ENCODE measurements at places on chromosomes 3 and 15.

DNA sequence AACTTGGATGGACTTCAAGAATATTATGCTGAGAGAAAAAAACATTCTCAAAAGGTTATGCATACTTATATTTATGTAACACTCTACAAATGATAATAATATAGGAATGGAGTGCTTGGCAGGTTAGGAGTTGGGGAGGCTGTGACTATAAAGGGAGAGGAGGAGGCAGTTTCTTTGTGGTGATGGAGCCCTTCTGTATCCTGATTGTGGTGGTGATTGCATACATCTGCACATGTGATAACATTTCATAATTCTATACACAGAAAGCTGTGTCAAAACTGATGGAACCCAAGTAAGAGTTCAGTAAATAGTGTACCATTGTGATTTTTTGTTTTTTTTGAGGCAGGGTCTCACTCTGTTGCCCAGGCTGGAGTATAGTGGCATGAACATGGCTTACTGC, 31.7 kb upstream of the FAM3D start:
- no peak for DNase-seq

GRCh38 chr3:45544717-45545296, 49.7 kb upstream of the LIMD1 start:
- DNase-seq = no peak

DNA sequence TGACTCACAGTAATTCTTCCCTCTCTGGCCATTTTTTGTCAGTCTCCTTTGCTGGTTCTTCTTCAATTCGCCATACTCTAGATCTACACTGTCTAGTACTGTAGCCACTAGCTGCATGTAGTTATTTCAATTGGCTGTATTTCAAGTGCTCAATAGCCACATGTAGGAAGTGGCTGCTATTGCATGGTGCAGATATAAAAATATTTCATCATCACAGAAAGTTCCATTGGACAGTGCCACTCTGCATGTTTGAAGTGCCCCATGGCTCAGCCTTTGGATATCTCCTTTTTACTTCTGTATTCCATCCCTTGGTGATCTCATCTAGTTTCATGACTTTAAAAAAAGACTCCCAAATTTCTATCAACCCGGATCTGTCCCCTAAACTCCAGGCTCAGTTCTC, 22.1 kb downstream of the PPP2R3A start:
- no peak for DNase-seq

DNA sequence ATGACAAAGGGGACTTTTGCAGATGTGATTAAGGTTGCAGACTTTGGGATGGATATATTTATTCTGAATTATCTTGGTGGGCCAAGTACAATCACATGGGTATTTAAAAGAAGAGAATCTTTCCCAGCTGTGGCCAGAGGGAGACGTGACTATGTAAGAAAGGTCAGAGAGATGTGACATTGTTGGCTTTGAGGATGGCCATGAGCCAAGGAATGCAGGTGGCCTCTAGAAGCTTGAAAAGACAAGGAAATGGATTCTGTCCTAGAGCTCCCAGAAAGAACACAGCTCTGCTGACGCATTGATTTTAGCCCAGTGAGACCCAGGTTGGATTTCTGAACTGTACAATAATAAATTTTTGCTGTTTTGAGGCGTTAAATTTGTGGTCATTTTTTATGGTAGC, 616.0 kb upstream of the TBL1XR1 start:
- DNase-seq = no peak

GRCh38 chr3:72227486-72228070, 442.6 kb upstream of the PROK2 start:
- no peak for DNase-seq

- DNase-seq = no peak
Measured at GRCh38 chr3:12782172-12782815, 14.2 kb upstream of the CAND2 start.

GRCh38 chr3:156171281-156172267, 51.2 kb downstream of the KCNAB1 start:
- DNase-seq = no peak

GRCh38 chr15:89399238-89400115, 64.9 kb upstream of the POLG start:
- no peak for DNase-seq

- no peak for DNase-seq
Measured at GRCh38 chr3:71723452-71724170, 1.6 kb downstream of the EIF4E3 start.

- no peak for DNase-seq
Measured at GRCh38 chr3:156606729-156607128, 51.8 kb upstream of the SSR3 start.

DNA sequence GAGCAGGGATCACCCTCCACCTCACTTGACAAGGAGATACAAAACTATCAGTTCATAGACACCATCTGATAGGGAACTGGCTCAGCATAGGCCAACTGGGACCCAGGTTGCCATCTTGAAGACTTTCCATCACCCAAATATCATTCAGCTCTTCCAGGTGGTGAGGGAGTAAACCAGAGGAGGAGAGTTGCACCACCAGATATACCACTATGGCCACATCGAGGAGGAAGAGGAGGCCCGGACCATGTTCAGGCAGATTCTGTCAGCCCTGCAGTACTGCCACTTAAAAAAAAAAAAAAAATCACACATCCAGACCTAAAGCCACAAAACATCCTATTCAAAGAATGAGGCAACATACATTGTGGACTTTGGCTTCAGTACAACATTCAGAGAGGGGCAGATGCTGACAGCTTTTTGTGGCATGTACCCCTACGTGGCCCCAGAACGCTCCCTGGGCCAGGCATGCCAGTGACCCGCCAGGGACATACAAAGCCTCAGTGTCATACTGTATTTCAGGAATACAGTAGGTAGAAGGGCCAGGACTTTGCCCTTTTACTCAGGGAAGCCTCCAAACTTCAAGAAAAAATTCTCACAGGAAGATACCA, 18.4 kb upstream of the EMC3 start:
- no peak for DNase-seq

DNA sequence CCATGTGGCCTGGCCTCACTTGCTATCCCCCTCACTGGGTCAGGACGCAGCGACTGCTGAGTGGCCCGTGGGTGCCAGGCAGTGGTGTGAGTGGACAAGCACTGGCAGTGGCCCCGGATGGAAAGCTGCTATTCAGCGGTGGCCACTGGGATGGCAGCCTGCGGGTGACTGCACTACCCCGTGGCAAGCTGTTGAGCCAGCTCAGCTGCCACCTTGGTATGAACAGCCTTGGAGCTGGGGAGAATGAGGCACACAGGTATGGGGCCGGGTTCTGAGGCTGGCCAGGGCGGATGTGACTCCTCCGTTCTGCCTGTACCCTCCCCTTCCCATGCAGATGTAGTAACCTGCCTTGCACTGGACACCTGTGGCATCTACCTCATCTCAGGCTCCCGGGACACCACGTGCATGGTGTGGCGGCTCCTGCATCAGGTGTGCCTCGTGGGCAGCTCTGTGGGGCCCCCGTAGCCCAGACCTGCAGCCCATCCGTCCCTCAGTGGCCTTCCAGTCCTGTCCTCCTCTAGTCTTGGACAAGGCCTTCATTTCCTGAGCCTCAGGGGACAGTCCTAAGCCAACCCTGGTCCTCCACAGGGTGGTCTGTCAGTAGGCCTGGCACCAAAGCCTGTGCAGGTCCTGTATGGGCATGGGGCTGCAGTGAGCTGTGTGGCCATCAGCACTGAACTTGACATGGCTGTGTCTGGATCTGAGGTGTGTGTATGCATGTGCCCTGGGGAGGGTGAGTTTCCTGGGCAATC, 28.2 kb downstream of the NBEAL2 start:
- DNase-seq = no peak

- DNase-seq = no peak
Measured at GRCh38 chr3:124352149-124352539, 360.2 kb upstream of the ROPN1 start.

GRCh38 chr3:55698831-55699230, 211.7 kb upstream of the WNT5A start:
- DNase-seq = no peak

- DNase-seq = no peak
Measured at GRCh38 chr3:13887495-13888300, 7.8 kb upstream of the WNT7A start.

DNA sequence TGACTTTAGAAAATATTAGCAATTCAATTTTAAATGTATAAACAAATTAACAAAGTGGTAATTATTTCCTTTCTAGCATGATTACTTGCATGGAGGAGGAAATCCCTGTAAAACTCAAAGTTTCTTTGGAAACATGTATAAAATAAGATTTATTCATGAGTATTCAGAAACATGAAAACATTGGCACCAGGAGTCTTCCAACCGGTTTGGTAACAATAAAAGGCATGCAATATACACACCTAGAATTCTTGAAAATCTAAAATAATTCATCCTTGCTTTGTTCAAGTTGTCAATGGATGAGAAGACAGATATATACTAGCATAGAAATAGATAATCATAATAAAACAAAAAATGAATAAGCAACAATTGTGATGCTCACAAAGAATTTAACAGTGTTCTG, 76.4 kb downstream of the ZPLD1 start:
- no peak for DNase-seq

- no peak for DNase-seq
Measured at GRCh38 chr15:65388306-65389080, 10.7 kb upstream of the IGDCC3 start.

GRCh38 chr3:66381626-66382025, 119.2 kb downstream of the LRIG1 start:
- DNase-seq = no peak

GRCh38 chr3:171295484-171296373, 164.5 kb downstream of the TNIK start:
- DNase-seq = no peak

DNA sequence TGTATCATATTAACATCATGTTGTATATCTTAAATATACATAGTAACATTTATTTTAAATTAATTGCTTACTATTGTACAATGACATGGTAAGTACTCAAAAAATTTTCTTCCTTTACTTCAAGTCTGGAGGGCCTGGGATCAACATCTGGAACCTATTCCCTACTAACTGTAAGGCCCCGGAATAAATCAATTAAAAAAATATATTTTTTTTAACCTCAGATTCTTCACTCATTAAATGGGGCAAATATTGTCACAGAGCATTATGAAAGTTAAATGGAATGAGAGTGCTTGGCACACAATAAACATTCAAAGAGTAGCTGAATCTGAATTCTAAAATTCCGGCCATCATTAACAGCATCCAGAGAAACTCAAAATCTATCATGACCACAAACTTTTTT, 16.5 kb downstream of the GSK3B start:
- no peak for DNase-seq

DNA sequence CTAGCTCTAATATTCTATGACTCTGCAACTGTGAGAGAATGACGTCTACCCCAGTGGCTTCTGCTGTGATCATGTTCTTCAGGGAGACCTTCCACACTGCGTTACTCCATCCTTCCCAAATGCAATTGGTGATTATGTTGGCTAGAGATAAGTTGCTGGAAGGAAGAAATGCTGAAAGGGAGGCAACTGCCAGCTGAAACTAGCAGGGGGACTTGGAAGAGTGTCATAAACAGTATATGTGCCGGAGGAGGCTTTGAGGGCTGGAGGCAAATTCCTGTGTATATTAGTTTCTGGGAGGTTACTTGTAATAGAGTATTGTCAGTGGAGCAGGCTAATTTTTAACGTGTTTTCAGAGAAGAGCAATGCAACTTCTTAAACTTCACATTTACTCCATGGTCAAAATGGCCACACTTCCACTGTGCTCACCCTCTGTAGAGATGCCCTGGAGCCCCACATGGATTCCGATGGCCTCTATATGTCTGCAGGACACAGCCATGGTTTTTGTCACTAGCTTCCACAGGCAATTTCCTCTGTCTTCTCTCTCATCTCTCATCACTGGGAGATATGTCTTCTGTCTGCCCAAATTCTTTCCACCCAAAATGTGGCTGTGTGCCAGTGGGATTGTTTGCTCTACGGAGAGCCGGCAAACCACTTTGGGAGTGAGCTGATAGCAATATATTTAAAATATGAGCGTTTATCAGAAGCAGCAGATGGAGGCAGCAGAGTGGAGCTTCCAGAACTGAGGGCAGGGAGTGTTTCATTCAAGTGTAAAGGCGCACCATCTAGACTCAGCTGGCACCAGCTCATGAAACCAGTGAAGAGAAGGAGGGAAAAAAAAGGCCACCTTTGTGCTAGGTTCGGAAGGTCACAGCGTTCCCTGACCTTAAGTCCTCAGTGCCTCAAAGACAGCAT, 13.3 kb upstream of the CD47 start:
- DNase-seq = no peak

GRCh38 chr15:40449275-40449674, 8.5 kb downstream of the BAHD1 start:
- DNase-seq = no peak

DNA sequence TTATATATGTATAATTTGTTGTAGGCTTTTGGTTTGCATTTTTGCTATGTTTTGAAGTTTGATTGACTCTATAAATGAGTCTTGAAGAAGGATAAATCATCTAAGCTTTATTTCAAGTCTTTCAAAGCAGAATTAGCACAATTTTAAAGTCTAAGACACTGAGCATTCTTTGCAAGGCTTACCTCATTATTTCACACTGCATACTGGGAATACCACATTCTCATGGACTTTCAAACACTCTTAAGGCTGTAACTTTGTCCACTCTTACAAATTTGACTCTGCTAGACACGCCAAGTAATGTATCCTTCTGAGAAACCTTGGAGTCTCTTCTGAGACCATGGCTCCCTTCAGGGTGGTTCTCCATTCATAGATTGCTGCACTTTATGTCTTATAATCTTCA, 281.3 kb upstream of the COL8A1 start:
- DNase-seq = no peak

DNA sequence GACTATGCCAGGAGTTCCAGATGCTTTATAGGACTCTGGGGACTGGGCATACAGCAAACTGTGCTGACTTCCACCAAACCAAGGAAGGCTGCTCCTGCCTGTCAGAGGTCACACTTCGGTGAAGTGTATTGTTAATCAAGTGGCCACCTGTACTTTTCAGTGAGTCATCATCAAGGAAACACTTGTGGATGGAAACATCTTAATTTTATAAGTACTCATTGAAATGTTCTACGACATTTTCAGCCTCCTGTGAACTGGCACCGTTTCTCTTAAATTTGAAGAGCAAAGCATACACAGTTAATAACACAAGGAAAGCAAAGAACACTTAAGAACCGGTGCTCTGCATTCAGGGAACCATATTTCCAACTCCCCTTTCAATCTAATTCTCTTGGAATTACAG, 801.7 kb upstream of the DPPA4 start:
- no peak for DNase-seq

GRCh38 chr3:8556473-8556869, 54.8 kb downstream of the LMCD1 start:
- DNase-seq = no peak

DNA sequence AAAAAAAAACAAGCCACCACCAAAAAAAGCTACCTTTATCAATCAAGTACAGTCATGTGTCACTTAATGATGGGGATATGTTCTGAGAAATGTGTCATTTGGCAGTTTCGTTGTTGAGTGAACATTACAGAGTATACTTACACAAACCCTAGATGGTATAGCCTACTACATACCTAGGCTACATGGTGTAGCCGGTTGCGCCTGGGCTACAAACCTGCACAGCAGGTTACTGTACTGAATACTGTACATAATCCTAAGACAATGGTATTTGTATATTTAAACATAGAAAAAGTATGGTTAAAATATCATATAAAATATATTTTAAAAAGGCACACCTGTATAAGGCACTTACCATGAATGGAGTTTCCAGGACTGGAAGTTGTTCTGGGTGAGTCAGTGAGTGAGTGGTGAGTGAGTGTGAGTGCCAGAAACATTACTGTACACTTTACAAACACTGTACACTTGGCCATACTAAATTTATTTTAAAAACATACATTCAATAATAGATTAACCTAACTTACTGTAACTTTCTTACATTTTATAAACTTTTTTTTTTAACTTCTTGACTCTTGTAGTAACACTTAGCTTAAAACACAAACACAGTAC, 25.9 kb upstream of the JMJD7 start:
- no peak for DNase-seq

Measured in activated CD8-positive, alpha-beta memory T cell treated with anti-CD3 and anti-CD28 coated beads for 1 hour (primary cell).